DMS153 (cell line): ENCODE measurements at places on chromosomes 16 and 17.

GRCh38 chr16:11473728-11474127 is 113.0 kb downstream of the LITAF start:
- DNase-seq = no peak

DNA sequence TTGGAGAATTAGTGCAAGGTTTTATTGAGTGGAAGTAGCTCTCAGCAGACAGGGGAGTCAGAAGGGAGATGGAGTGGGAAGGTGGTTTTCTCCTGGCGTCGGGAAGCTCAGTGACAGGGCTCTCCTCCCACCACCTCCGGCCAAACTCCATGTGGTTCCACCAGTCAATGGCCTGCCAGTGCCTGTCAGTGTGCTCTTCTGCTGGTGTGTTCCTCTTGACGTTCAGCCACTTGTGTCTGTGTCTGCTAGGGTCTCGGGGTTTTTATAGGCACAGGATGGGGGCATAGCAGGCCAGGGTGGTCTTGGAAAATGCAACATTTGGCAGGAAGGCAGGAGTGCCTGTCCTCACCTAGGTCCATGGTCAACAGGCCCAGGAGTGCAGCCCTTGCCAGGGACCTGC is 506.7 kb upstream of the KIF2B start:
- no peak for DNase-seq

- no peak for DNase-seq
Measured at GRCh38 chr17:46035112-46035818, 36.2 kb downstream of the STH start.

- no peak for DNase-seq
Measured at GRCh38 chr17:68238871-68239253, 9.0 kb upstream of the AMZ2 start.

DNA sequence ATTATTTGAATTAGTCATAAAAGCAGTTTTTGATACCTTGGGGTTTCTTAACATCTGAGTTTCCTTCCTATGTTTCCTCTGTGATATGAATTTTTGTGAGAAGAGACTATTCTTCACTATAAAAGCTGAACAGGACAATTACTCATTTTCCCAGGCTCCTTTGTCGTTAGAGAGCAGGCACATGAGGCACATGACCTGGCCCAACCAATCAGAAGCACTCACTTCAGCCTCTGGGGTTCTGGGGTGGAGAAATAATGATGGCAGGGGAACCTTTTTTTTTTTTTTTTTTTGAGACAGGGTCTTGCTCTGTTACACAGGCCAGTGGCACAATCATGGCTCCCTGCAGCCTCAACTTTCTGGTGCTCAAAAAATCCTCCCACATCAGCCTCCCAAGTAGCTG is 145.5 kb upstream of the ASIC2 start:
- DNase-seq = no peak

DNA sequence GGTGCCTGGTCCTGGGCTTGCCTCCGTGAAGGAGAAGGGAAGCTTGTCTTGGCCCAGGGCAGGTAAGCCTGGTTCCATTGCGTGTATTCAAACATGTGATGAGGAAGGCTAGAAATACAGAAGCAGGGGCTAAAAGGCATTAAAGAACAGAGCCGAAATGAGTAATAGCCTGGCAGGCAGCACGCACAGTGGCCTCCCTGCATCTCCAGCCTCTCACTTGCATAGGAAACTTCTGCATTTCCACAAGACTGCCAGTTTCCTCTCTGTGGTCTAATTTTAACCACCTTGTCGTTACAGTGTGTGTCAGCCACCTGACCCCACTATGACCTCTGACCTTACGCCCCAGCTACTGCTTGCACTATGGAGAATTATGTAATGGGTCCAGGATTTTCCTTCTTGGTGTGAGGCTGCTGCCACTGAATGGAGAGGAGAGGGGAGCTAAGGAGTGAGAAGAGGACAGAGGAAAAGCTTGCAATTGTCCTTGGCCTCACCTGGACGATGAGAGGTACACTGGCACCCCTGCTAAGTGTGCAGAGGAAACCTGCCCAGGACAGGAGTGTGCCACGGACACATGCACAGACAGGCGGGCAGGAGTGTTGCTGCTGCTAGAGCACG is 32.8 kb downstream of the HIC1 start:
- DNase-seq = no peak

- DNase-seq = no peak
Measured at GRCh38 chr17:30831257-30831656, 509 bp upstream of the ATAD5 start.

DNA sequence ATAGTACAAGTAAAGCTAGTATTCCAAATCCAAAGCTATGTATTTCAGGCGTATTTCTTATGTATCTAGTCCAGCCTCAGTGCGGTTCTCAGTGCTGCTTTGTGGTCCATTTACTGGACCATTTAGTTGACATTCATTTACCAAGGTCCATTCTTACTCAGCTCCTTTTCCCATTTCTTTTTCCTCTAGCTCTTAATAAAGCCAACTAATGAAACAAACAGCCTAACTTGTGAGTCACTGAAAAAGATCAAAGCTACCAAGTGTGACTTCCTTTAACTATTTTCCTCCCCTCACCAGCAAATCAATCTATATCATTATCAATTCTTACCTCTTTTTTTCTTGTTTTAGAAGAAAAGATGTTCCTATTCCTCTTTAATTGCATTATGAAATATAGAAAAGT is 64.0 kb downstream of the CYB561 start:
- DNase-seq = no peak

- no peak for DNase-seq
Measured at GRCh38 chr16:24440306-24440705, 99.1 kb upstream of the RBBP6 start.

GRCh38 chr17:37764383-37764782 is 19.5 kb upstream of the HNF1B start:
- no peak for DNase-seq

DNA sequence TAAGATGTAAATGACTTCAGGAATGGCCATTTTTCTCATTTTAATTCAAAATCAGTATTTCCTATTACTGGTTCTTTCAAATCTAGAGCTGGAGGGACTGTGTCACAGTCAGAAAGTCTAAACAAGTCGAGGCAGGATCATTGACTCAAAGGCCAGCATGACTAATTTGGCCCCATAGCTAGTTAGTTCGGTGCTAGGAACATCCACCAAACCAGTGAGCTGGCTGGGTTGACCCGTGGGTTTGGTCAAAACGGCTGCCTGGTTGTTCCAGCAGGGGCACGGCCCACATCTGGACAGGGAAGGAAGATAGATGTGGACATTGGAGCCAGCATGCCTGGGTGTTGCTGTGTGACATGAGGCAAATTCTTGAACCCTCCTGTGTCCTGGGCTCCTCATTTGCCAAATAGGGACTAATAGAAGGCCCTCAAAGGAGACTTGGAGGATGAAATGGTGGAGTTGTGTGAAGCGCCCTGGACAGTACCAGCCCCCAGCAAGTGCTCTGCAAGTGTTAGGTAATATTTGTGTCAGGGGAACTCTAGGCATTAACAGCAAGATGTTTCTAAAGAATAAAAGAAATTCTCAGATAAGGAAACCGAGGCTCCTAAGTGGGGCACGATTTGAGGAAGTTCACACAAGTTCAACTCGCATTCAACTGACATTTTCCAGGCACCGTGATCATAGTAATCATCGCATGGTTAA is 46.2 kb downstream of the MEOX1 start:
- no peak for DNase-seq

DNA sequence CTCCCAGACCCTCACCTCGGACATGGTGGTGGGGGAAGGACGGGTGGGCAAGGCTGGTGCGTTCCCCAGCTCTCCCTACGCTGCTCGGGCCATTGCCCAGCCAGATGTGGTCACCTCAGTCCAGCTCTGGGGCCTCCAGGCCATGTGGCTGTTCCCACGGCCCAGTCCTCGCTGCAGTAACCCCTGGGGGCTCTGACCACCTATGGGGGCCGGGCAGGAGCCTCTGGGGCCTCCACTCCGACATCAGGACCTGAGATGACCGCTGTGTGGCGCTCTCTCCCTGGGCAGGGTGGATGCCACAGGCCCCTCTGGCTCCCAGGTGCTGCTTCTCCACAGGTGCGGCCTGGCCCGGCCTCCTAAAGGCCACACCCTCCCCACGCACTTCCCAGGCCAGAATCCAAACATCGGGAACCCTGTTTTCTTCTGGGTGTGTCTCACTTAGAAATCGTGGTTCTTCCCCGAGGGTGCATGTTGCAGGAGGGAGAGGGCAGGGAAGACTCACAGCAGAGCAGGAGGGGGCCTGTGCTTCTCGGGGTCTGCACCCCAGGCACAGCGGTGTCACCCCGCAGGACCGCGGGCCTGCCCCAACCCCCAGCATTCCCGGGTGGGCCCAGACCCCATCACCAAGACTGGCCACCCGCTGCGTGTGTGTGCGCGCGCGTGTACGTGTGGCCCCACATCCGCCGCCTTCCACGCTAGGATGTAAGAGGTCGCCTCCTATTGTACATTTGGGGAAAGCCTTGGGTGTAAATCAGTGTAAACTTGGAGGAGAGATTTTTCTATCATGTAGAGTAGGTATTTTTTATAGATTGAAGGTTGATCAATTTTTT is 5.9 kb upstream of the CAPN15 start:
- no peak for DNase-seq

- DNase-seq = no peak
Measured at GRCh38 chr16:56203052-56203451, 11.8 kb downstream of the GNAO1 start.

DNA sequence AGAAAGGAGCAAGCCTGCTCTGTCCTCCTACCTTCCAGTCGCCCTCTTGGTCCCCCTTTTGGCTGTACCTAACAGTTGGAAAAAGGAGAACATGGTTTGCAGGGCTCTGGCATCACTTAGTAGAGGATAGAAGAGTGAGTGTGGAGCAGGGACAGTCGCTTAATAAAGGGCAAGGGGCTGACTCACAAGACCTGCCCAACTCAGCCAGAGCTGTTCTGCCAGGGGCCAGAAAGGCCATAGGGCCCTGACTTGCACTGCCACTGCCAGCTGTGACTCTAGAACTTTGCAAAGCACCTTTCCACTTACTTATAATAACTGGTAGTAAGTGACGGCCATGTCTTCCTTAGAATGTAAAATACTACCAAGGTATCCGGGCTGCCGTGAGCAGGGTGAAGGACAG is 13.5 kb downstream of the PRMT7 start:
- no peak for DNase-seq

GRCh38 chr17:43026595-43026994 is 1.6 kb downstream of the RND2 start:
- DNase-seq = no peak

DNA sequence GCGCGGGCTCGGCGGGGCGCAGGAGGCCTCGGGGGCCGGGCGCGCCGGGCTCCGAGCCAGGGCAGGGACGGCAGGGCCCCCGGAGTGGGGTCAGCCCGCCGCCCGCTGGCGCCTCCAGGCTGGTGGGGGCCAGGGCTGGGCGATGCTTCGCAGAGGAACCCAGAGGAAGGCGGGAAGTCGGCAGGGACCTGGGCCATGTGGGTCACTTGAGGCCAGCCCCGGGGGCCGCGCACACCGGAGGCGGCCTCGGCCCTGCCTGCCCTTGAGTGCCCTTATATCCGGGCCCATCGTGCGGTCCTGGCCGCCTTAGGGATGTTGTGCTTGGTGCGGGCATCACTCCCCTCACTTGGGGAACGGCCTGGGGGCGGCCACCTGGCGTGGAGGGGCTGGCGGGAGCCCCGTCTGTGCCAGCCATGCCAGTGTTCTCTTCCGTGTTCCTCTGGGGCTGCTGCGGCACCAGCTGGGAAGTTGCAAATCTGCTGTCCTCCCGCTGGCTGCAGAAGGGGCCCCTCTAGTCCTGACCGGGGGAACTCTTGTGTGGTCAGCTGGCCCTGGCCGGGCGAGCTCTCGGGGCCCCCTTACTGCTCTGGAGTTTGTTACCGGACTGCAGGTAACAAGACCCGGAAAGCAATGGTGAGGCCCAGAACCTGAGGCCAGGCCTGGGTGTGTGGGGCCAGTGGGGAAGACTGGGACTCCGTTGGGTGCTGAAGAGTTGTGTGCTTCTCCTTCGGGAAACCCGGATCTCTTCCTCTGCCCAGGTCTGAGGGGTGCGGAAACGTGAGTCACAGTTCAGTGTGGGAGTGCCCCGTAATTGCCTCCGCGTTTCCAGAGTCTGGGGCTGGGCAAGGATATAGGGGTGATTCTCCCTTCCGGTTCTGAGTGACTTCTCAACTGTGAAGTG is 849 bp downstream of the CAPN15 start:
- no peak for DNase-seq

DNA sequence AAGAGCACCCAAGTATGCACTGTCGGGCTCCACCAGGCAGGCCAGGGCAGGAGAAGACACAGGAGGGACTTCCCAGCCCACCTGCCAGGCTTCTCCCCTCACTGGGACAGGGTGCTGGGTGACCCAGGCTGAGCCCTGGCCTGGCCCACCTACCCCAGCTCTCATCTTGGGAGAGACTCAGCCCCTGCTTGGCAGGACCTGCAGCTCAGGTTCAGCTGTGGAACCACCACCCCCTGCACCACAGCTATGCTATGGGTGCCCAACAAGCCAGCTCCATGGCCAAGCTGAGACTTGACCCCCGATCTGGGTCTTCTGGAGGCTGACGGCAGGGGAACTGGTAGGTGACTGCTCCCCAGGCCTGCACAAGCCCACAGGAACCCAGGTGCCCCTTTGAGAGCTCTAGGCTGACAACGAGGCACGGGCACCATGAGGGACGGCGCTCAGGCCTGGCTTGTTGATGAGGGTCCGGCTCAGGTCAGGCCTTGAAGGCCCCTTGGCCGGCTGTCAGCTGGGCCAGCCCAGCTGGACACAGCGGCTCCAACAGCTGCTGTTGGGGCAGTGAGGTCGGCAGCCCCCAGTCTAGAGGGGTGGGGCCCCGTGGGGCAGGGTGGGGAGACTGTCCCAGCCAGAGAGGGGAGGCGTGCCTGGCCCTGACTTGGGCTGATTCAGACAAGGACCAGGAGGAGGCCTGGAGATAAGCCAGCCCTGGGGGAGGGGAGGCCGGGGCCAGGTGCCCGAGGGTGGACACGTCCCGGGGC is 4.6 kb downstream of the RPUSD1 start:
- DNase-seq = no peak

- no peak for DNase-seq
Measured at GRCh38 chr17:42392692-42393415, 4.6 kb upstream of the STAT3 start.

DNA sequence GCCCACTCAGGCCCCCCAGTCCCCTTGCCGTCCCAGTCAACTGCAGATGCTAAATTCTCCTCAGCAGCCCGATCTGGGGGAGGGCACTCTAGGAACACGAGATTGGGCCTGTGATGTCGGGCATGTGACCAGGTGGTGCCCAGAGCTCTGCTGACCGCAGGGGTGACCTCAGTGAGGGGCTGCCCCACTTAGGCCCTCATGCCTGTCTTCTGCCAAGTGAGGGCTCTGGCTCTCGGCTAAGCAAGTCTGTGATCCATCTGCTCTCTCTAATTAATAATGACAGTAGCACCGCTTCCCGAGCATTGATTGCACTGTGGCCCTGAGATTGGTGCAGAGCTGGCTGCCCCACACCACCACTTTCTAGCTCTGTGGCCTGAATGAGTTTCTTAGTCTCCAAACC is 138.8 kb downstream of the MRM1 start:
- no peak for DNase-seq

DNA sequence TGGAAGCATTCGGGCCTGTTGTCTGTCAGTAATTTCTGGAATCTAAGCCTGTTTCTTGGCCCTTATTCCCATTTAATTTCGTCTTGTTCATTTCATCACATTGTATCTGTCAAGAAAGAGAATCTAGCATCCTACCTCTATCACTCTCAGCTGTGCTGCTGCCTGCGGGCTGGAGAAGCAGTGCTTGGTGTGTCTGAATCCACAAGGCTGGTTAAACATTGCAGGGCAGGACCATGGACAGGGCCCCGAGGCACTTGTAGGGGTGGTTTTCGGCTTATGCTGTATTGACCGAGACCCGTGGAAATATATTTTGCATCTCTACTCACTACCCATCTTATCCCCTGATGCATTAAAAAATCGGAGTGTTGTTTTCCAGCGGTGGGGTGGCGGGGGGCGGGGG is 3.1 kb downstream of the RAB11FIP4 start:
- no peak for DNase-seq
